Fibroblast of lung (primary cell): ENCODE measurements at places on chromosomes 1 and 21. TPM values are rescaled to one million over a fixed set of nuclear protein-coding genes. Genes with fewer than 3 reads are reported as not detected.
A peak's percentile ranks its signal among the peaks of the same experiment; 100 is the strongest.

The CLDN8 gene
- total RNA-seq: not detected in 2 replicates

The ERICH3 gene
- under 0.01 and 0.17 TPM in 2 replicates for total RNA-seq

The MX2 gene
- 3.6 and 5.4 TPM in 2 replicates for total RNA-seq

The CAP1 gene
- total RNA-seq: 270 and 352 TPM in 2 replicates

The RHD gene
- not detected in 2 replicates for total RNA-seq

The HTR1D gene
- total RNA-seq: not detected in 2 replicates

The PGD gene
- total RNA-seq: 135 and 158 TPM in 2 replicates

The HSPB7 gene
- 1.0 and 4.5 TPM in 2 replicates for total RNA-seq

The MARK1 gene
- 0.99 and 2.1 TPM in 2 replicates for total RNA-seq

The S100A3 gene
- total RNA-seq: 1.8 and 6.8 TPM in 2 replicates

DNA sequence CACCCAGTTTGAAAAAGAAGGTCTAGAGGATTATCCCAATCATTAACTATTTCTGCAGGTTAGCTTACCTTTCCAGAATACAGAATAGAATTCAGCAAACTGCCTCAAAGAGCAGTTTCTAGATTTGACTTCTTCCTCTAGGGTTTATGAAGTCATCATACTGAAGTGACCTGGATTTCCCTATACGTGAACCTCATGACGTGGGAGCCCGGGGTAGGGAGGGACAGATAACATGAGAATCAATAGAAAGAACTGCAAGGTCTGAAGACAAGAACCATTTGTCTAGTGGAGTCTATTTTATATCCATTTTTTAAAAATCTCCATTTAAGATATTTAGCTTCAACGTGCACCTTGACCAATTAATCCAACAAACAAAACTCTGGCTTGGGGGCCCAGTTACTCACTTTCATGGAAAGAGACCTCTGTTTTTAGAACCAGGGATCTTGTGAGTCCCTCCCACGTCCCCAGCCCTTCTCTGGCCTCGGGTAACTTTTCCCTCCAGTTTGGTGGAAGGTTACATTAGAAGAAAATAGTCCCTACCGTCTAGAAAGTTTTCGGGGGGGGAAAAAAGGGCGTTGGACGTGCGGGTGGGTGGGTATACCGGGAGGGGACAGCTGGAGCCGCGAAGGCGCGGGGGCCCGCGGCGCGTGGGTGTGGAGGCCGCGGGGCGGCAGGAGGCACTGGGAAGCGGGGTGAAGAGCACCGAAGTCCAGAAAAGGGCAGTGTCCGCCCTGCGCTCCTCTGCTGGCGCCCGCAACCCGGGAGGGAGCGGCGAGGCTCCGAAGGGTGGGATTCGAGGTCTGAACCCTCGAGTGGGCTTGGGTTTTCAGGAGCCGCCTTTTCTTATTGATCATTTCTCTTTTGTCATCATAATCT lies 13.8 kb upstream of the POGZ start:
- peak; percentile 63 for DNase-seq

- DNase-seq: no peak
These were observed 43.7 kb downstream of the TP53BP2 start for GRCh38 chr1:223802032-223802431.

DNA sequence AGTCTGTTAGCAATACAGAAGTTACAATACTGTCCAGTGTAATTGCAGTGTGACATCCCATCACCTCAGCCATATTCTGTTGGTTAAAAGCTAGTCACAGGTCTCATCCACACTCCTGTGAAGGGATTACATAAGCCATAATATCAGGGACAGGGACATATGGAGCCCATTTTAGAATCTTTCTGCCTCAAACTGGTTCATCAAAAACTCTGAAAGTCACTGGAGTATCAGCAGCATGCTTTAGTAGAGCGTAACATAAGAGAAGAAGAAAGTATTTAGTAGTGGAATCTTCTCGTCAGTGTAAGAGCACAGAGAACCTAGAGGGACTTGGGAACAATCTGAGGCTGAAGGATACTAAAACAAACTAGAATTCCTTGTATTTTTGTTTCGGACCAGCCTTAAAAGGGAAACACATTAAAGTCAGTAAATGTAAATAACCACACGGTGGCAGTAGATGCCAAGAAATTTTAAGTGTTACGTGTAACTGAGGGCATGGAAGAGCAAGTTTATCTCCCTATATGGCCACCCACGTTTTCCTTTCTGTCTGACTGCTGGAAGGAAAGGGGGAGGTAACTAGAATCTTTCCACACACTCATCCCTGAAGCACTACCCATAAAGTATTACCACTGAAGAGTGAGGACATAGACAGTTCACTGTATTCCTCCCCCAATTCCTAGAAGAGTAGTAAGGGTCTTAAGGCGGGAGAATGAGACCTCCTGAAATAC lies 41.6 kb upstream of the AGL start:
- peak; percentile 92 for DNase-seq

DNA sequence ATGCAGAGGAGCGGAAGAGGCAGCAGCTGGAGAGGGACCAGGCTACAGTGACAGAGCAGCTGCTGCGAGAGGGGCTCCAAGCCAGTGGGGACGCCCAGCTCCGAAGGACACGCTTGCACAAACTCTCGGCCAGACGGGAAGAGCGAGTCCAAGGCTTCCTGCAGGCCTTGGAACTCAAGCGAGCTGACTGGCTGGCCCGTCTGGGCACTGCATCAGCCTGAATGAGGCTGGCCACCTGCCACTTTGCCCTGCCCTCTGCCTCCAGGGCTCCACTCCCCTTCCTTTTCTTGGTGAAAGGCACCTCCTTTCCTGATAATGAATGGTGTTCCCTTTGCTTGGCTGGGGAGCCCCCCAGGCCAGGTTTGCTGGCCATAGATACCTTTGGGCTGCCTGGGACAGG lies 3.3 kb upstream of the HMGN2 start:
- DNase-seq: no peak

DNA sequence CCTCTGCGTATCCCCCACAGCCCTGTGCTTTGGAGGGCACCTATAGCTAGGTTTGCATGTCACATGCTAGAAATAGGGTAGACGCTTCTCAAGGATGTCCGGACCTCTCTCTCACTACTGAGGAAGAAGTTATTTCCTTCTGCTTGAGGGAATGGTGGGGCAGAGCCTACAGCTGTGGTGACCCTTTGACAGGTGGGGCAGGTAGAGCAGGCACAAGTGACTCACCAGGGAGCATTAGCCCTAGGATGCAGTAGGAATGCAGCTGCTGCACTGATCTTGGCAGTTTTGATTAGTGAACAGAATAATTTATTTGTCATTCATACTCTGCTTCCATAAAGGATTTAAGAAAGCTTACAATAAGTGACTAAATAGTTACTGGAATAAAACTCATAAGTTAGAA lies 129.6 kb upstream of the HOOK1 start:
- no peak for DNase-seq

GRCh38 chr1:6410248-6410893 lies 9.3 kb downstream of the HES2 start:
- no peak for DNase-seq

GRCh38 chr1:71240656-71241055 lies 159.8 kb upstream of the ZRANB2 start:
- DNase-seq: no peak

DNA sequence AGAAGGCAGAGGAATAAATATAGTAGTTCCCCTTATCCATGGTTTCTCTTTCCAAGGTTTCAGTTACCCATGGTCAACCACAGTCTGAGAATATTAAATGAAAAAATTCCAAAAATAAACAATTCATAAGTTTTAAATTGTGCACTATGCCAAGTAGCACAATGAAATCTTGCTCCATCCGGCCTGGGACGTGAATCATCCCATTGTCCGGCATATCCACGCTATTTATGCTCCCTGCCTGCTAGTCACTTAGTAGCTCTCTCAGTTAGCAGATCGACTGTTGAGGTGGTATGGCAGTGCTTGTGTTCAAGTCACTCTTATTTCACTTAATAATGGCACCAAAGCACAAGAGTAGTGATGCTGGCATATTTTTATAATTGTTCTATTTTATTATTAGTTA lies 58.6 kb upstream of the ARHGAP29 start:
- peak; percentile 88 for DNase-seq

- DNase-seq: no peak
These were observed 5.6 kb downstream of the RORC start for GRCh38 chr1:151825751-151826660.

DNA sequence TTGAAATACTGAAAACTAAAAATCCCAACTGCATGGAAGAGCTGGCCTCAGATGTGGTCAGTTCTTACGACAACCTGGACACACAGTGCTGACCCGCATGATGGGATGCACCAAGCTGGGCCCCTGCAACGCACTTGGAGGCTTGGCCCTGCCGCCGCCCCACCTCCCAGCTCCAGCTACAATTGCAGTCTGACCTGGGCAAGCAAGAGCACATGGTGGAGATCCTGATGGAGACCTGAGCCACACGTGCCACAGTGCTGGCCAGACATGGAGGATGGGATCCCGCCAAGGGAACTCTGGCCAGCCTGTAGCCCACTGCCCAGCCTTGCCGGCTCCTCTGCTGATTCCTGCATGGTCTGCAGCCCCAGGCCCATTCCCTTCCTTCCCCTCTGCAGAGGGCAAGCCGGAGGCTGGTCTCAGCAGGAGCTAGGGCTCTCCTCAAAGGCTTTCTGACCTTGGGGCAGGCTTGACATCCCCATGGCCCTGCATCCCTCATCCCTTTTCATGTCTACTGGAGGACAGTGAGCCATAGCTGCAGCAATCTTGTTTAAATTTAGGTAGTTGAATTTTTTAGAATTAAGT lies 14.1 kb downstream of the CR1L start:
- DNase-seq: no peak

GRCh38 chr1:43521078-43521477 lies 9.6 kb upstream of the PTPRF start:
- no peak for DNase-seq

DNA sequence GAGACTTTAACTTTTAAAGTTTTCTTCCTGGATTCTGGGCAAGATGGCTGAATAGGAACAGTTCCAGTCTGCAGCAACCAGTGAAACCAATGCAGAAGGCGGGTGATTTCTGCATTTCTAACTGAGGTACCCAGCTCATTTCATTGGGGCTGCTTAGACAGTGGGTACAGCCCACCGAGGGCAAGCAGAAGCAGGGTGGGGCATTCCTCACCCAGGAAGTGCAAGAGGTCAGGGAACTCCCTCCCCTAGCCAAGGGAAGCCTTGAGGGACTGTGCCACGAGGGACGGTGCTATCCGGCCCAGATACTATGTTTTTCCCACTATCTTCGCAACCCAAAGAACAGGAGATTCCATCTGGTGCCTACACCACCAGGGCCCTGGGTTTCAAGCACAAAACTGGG lies 121.0 kb downstream of the VAV3 start:
- no peak for DNase-seq

DNA sequence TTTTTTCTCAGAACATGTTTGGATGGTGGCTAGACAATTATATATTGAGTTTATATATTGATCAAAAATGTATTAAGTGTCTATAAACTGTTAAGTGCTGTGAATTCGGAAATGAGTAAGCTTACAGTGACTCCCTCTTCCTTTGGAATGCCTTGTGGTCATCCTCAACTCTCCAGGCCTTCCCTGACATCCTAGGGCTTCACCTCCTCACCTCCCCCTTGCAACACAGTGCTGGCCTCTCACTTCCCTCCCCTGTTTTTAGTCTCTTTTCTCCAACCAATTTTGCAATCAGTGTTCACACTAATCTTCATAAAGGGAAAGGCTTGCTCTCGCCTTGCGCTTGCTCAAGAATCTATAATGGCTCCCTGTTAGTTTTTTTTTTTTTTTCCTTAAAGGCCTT lies 95.1 kb upstream of the C1orf21 start:
- DNase-seq: no peak

- no peak for DNase-seq
These were observed 118.9 kb upstream of the ZC3H11B start for GRCh38 chr1:219731771-219732170.

- DNase-seq: no peak
These were observed 477.6 kb downstream of the SETD4 start for GRCh38 chr21:35582731-35583130.
